ENCODE measurements at places on chromosomes 1 and 21.

- DNase-seq: no peak
These were observed 5.3 kb downstream of the TCHH start for GRCh38 chr1:152109998-152110294.

- peak; percentile 67 for DNase-seq
These were observed 284.6 kb downstream of the PTBP2 start for GRCh38 chr1:97006044-97006661.

DNA sequence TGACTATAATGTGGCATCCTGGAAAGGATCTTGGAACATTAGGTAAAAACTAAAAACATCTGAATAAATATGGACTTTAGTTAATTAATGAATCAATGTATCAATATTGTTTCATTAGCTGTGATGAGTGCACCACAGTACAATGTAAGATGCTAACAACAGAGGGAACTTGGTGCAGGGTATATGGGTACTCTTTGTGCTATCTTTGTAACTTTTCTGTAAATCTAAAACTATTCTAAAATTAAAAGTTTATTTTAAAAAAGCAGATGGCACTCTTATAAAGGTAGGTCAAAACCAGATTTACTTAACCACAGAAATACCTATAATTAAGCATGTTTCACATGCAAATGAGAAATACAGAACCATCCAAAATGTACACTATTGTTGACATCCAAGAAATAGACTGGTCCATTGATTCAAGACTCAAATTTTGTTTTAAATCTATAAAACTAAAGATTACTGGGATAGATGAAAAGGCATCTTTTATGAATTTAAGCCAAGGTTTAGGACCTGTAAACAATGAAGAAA, 38.4 kb downstream of the ACBD3 start:
- no peak for DNase-seq

DNA sequence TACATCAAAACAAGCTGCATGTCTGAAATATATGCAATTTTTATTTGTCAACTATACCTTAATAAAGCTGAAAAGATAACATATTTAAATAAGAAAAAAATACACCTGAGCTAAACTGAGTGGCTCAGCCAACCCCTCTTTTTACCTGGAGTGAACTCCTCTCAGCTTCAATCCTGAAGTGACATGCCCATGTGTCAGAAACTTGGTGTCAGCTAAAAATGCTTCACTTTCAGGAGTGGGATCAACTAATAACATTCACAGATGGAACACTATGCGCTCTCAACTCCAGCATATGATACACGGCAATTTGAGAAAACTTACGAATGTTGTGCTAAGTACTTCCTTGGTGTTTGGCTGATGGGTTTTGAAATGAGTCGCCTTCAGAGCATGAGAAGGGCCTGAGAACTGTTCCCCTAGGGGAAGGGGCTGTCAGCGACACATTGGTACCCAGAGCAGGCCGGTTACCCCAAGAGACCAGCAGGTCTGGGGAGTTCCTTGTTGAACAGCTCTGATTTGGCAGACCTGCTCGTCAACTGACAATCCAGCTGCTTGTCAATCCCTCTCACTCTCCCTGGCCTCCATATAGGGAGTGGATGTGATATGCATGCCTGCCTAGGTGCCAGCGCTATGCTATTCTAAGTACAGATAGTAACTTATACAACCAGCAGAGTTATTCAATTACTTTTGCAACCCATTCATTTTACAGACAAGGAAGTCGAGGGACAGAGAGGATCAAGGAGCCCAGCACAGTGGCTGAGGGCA, 267.7 kb downstream of the PCP4 start:
- no peak for DNase-seq

DNA sequence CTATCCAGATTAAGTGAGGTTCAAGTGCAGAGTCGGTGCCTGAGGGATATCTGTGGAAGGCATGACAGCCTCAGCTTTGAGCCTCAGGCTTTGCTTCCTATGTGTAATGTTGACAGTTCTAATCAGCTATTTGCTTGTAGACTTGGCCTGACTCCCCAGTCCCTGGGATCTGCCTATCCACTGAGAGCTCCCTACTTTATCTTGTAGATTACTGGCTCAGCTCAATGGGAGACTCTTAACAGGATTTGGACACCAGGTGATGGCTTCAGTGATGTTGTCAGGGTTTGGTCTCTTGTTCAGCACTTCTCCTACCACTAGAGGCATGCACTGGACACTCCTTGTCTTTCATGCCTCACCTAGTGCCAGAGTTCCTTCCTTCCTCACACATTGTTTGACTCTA, 126.6 kb upstream of the BEND5 start:
- DNase-seq: no peak

DNA sequence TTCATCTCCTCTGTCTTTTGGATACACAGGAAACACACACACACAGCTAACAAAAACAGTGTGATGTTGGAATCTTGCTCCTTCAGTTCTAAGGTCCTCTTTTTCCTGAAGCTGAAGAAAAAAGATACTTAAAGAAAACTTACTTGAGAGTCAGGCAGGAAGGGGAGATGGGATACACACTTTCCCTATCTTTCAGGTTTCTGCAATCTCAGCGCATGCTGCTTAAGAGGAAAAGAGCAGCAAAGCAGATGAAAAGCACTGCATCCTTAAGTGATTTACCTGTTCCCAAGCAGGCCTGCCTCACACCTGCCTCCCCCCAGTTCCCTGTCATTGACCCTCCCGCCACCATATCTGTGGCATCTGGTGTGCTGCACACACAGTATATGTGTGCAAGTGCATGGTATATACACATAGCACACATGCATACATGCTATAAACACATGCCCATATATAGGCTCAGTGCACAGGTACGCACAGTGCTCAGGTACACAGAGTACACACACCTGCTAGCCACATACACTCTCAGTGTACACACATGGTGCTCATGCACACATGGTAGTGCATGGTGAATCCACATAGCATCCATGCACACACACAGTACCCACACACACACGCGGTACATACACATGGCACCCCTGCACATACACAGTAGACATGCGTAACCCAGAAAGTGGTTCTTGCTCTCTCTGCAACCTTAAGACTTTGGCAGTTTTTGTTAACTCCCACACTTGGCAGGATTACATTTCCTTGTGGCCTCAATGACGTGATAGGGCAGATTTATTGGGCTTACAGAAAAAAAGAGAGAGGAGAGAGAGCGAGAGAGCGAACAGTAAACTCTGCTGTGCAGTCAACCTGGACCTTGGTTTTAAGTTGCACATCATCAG, 166.9 kb downstream of the TOMM20 start:
- peak; percentile 82 for DNase-seq

GRCh38 chr1:55353707-55354620, 138.8 kb upstream of the USP24 start:
- no peak for DNase-seq

DNA sequence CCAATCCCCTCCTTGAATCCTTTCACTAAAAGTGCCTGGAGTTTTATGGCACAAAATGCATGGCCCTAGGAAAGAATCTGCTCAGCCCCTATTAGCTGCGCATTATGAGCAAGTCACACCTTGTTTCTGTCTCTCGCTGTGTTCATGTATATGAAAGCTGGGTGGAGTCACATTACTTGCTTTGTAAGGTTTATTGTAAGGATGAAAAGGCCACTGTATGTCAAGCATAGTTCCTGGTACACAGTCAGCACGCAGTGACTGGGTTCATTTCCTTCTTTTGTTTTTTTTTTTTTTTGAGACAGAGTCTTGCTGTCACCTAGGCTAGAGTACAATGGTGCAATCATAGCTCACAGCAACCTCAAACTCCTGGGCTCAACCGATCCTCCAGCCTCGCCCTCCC, 6.7 kb upstream of the SLC9A1 start:
- DNase-seq: no peak

GRCh38 chr1:55958498-55958897, 620.9 kb downstream of the PLPP3 start:
- no peak for DNase-seq

GRCh38 chr1:227924168-227924832, 23.4 kb downstream of the WNT9A start:
- no peak for DNase-seq

- DNase-seq: no peak
These were observed 86.9 kb downstream of the STUM start for GRCh38 chr1:226635456-226635941.

- DNase-seq: no peak
These were observed 50.2 kb upstream of the WASF2 start for GRCh38 chr1:27539901-27540861.

GRCh38 chr1:50416150-50416527, 7.1 kb downstream of the DMRTA2 start:
- no peak for DNase-seq

DNA sequence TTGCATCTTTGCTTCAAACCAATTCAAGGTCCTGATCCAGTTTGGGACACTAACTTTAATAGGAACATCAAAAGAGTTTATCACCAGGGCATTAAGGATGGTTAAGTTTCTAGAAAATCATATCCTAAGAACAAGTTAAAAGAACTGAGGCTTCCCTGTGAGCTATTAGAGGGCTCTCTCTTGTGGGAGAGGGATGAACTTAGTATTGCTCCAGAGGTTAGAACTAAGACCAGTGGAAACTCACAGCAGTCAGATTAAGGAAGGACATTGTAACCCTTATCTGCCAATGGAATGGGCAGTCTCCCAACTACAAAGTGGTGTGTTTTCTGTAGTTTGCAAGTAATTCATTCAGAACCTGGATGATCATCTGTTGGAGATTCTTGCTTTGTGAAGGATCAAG, 36.8 kb downstream of the UBE2U start:
- no peak for DNase-seq

DNA sequence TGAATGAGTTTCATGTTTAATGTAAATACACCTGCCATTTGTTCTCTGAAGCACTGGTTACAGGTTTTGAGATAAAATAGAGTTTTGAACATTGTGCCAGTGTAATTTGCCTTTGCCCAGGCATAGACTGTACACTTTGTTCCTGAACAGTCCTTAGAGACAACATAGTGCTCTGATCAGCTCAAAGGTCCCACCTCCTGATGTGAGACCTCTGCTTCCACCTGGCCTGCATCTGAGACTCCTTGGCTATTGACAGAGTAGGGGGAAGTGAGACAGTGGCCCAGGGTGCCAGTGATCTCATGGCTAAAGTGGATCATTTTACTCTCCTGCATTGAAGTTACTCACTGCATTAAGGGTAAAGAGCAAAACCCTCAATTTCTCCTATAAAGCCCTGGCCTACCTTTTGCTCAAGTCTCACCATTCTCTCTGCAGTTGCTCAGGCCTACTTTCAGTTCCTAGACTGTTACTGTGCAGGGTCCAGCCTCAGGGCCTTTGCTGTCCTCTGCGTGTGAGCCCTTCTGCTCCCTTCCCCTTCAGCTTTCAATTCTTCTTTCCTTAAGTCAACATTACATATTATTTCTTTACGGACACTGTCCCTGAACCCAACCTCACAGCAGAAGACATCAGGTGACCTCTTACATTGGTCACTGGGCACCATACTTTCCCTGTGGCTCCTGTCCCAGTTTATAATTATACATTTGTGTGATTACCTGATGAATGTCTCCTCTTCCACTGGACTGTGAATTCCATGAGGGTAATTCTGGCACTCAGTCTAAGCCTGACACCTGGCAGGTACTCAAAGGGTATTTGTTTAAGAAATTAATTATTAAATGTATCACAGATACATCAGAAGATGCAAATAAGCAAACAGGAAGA, 142.9 kb downstream of the ROR1 start:
- DNase-seq: no peak
